ENCODE measurements at places on chromosomes 2 and 18.

GRCh38 chr2:189267491-189267890 is 87.9 kb upstream of the COL5A2 start:
- no peak for DNase-seq

GRCh38 chr2:223952280-223952968 is 4.8 kb upstream of the MRPL44 start:
- DNase-seq, result no peak

DNA sequence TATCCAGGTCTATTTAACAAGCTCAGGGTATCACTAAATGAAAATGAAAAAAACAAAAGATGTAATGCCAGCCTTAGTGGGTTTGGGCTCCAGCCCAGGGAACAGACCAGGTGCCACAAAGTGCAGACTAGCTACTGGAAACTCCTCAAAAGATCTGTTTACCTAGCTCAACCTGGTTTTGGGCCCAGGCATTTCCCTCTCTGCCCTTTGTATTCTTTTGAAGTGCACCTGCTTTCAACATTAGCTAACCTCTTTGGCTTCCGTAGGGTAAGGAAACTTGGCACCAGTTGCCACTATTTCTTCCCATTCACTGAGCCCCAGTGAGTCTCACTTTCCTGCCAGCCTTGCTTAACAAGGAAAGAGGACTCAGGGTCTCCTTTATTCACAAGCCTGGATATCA is 123.6 kb upstream of the CDCA7 start:
- DNase-seq, result no peak

DNA sequence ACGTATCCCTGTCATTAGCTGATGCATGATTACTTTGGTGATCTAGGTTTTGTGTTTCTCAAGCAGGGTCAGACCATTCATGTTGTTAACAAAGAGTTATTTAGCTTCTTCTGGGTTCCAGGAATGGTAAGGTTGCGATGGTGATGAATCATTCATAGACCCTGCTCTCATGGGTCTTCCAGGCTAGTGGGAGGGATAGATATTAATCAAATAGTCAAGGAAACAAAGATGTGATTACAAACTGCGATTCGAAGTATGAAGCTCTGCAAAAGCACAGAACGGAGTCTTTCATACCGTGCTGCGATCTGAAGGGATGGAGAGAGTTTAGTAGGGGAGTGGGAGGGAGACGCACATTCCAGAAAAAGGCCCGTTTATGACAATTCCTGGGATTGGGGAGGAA is 42.1 kb downstream of the CAVIN2 start:
- DNase-seq, result no peak

GRCh38 chr2:72205504-72205881 is 57.8 kb upstream of the CYP26B1 start:
- no peak for DNase-seq

- DNase-seq, result no peak
Observed at GRCh38 chr2:31256611-31257382, 22.8 kb downstream of the EHD3 start.

- no peak for DNase-seq
Observed at GRCh38 chr2:190318931-190319554, 583 bp downstream of the HIBCH start.

DNA sequence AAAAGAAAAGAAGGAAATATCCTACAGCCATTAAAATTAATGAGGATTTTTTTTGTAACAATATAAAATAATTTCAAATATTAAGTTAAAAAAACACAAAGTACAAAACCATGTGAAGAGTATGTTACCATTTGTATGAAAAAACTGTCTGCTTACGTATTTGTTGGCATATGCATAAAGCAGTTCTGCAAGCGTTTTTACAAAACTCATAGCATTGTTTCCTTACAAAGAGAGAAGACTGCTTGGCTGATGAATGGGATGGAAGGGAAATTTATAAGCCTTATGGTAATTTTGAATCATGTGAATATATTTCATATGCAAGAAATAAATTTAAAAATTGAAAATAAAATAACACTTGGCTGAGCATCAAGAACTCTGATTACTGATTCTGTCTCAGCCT is 63.1 kb downstream of the METTL4 start:
- no peak for DNase-seq

- DNase-seq, result no peak
Observed at GRCh38 chr2:224416656-224417360, 14.9 kb upstream of the FAM124B start.

- DNase-seq, result no peak
Observed at GRCh38 chr2:181362561-181362960, 94.6 kb upstream of the ITGA4 start.

DNA sequence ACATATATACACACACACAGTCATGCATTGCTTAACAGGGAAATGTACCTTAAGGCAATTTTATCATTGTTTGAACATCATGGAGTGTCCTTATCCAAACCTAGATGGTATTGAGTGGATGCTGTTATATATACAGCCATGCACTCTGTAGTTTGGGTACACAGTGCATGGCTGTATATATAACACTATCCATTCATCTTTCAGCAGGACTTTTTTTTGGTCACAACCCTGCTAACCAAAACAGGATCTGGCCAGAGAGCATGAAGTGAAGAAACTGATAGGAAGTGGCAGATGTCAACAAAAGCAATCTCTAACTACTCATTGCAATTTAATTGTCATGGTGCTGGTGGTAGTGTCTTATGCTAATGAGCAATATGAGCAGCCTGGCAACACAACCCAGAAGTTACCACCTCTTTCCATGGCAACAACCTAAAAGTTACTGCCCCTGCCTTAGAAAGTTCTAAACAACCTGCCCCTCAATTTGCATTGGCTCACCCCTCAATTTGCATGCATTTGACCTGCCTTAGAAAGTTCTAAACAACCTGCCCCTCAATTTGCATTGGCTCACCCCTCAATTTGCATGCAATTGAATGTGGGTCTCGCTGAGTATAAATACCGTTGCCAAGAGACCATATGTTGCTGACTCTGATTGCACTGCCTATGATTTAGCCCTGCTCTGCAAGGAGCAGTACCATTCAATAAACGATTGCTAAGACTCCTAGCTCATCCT is 434.9 kb downstream of the DSEL start:
- DNase-seq, result no peak

DNA sequence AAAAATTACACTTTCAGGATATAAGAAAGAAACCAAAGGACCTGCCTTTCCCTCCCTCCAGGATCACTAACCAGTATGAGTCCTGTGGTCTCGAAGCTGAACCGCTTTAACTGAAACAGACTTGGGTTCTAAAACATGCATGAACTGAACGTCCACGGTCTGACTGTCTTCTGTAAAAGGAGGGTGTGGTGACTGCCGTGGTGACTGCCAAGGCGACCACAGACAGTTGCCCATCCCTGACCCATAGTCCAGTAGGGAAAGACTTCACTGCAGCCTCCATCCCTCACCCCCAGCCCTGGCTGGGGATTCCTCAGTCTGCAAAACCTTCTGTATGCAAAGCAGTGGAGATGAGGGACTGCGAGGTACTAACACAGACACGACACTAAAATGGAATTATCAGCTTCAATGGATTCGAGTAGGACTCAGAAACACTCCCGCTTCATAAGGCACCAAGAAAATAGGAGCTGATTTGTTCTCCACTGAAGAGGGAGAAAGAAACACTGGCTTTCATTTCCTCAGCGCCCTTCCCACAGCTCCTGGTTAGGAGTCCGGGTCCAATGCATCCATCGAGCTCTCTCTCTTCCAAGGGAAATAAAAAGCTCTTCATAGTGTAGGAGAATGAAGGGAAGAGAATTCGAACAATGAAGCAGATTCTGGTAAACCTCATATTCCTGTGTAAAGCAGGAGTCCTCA is 197.2 kb downstream of the HDAC4 start:
- DNase-seq, result no peak

DNA sequence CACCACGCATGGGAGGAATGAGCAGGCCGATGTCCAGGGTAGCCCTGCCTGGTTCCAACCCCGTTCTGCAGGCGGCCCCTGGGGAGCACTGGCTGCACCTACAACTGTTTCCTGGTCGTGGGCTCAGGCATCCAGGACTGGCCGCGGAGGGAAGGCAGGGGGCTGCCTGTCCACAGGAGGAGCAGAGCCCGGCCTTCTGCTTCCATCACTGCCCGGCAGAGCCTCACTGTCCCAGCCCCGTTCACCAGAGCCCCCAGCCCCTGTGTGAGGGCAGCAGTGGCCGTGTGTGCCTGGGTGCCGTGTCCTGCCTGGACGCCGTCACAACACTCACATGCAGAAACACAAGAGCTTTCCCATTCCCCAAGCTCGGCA is 56.2 kb downstream of the KCNG2 start:
- DNase-seq, result no peak

DNA sequence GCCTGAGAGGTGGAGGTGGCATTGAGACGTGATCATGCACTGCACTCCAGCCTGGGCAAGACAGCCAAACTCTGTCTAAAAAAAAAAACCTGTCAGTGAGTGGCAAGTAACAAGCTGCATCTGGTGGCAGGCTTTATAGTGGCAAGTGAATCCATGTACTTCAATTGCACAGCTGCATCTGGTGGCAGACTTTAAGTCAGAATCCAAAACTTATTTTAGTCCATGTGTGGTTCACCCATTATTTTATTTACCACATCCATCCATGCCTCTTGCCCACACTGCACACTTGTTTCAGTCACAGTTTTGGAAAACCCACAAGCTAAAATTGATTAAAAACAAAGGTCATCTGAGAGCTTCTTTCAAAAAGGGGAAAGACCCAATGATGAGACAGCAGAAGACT is 1636.4 kb upstream of the NXPH2 start:
- no peak for DNase-seq

DNA sequence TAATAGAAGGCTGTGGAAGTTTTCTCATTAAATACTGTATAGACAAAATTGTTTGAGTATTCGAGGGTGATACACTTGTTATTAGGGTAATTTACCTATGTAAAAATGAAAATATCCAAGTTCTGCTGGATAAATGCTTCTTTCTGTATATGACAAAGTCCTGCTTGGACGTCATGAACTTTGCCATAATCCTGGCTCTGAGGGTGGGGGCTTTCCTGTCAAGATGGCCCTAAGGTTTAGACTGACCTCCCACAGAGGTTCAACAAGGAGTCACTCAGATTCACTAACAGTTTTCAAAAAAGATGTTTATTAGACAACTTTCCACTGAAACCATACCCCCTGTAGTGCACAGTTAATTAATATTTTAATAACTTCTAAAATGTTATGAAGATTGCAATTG is 52.5 kb upstream of the NABP1 start:
- no peak for DNase-seq

DNA sequence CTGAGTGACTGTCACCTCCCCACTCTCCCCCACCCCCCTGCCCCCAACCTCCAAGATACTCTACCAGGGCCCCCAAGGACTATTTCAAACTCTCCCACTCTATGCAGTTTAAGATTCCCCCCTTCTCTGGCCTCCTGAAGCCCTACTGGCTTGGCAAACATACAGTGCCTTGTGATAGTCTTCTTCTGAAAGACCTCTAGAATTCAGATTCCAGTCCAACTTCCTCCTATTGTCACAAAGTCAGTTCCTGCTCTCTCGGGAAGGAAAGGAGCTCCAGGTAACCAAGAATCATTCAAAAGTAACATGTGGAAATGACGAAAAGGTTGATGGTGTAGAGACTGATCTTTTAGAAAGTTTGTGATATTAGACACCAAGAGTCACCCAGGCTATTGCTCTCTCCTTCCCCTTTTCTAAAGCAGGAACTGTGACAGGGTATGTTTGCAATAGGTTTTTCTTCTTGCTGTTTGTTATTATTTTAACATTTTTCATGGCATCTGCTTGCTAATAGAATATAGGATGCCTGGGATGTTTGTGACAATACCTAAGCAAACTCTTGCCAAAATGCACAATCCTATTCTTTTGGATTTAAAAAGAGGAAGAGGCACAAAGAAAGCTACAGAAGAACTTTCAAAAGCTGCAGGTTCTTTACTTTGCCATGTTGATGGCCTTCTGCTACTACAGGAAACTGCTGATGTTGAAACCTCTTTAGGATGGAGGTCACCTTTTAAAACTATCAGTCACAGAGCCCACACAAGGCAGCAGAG is 93.5 kb upstream of the MGAT4A start:
- DNase-seq, result no peak
